ENCODE measurements at places on chromosomes 11 and 22.

- peak; percentile 24 for DNase-seq
These were observed 823 bp downstream of the CEP57 start for GRCh38 chr11:95790933-95791708.

DNA sequence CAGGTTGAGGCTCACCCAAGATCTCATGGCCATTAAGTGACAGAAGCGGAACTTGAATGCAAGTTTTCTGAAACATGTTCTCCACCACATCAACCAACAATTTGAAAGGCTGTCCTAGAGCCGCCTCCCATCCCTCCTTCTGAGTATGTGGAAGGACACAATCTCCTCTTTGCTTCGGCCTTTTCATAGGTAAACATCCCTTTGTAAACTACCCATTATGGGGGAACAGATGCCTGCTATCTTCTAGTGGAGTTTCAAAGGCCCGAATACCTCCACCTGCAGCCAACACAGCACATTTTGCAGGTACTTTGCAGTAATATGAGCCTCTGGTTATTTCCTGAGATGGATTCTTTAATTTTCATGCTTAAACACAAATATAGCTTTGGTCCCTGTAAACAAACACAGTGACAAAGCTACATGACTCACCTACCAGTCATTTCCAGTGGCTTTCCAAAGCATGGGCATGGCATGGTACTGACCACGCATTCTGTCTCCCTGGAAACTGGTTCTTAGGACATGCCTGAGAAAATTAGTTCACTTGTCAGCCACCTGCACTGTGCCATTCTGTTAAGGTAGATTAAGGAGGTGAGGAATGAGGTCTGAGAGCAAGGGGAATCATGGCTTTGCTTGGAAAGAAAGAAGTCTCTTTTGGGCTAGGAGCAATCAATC lies 60.2 kb downstream of the EHF start:
- no peak for DNase-seq

DNA sequence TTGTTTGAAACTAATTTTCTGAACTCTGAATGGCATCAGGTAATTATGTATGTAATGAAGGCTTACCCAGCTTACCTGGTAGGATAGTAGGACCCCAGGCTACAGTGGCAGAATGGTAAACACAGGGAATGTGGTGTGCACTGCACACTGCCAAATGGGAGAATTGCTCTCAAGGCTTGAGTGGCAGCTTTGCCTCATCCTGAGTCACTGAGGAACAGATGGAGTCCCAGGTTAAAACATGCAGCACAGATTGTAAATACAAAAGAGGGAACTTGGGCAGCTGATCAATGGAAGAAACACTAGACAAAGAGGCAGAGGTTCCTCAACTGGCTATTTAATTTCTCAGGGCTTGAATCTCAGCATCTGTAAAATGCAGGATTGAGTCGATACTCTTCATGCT lies 24.4 kb downstream of the GPR83 start:
- no peak for DNase-seq

DNA sequence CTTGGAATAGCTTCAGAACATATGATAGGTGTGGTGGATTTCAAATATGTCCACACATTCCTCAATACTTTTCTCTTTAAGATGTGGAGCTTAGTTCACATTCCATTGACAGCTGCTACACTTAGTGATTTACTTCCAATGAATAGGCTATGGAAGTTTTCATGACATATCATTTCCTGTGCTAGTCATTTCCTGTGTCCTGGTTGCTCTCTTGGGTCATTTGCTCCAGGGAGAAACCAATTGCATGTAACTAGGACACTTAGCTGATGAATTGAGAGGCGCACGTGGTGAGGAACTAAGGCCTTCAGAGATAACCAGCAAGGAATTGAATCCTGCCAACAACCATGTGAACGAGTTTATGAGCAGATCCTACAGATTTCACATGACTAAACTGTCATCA lies 120.9 kb downstream of the SLC17A6 start:
- DNase-seq = no peak

GRCh38 chr11:66322732-66323427 lies 6.0 kb upstream of the CD248 start:
- DNase-seq = no peak

GRCh38 chr22:24775769-24776492 lies 1.4 kb upstream of the PIWIL3 start:
- DNase-seq = no peak

DNA sequence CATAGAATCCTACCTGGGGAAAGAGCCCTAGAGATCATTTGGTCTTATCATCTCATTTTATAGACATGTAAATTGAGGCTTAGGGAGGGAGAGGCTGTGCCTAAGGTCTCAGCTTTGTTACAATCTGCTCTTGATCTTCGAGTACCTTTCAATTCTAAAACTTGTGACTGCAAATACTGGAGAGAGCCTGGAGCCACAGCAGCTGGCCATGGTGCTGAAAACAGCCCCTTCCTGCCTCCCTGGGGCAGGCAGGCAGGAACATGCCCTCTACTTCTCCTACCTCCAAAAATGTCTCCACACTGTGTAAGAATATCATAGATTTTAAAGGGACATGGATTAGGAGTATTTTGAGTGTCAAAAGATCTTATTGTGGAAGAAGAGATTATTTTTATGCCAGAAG lies 52.2 kb downstream of the C22orf42 start:
- DNase-seq = no peak

- DNase-seq = no peak
These were observed 15.4 kb upstream of the TUBA8 start for GRCh38 chr22:18095101-18095805.

DNA sequence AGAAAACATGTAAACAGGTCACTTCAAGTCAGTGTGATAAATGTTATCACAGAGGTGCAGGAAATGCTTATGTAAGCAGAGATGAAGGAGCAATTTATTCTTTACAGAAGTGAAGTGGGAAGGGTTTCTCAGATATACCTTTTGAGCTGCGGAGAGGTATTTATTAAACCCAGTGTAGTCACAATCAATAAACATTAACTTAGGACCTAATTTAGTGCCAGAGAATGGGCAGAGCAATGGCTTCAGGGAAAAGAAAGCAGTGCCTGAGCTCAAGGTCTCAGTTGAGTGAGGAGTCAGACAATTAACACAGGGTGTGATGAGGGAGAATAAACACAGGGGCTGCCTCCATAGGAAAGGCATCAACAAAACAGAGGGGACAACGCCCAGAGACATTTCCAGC lies 1.9 kb downstream of the MS4A5 start:
- DNase-seq = no peak

DNA sequence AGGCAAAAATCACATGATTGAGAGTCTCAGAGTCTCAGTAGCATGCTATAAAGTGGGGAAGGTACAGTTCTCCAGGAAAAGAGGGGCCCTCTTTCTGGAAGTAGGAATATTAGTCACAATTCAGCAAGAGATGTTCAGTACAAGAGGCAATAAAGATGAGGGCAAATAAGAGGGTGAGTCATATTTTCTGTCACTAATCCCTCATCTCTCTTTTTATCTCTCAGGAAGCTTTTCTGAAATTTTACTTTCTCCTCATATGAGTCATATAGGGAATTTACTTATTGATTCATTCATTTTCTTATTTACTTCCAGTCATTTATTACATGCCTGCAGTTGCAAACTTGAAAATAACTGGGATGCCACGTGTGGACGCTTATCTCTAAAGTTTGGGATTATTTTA lies 3.4 kb upstream of the NXPE1 start:
- no peak for DNase-seq

Measured in activated gamma-delta T cell treated with anti-CD3 and anti-CD28 coated beads, Interleukin-2, amount 50 U/mL, for 16 hours (primary cell).